Hypothalamus (tissue), 51 donors: ENCODE measurements at places on chromosomes 11 and 22.

- no peak for DNase-seq
Observed at GRCh38 chr22:29994027-29994715, 86.1 kb upstream of the HORMAD2 start.

GRCh38 chr11:117794135-117794534 lies 2.9 kb downstream of the DSCAML1 start:
- peak; percentile 31 for DNase-seq

GRCh38 chr11:11157185-11157584 lies 195.9 kb downstream of the CSNK2A3 start:
- no peak for DNase-seq

- no peak for DNase-seq
Observed at GRCh38 chr22:43467216-43467940, 55.6 kb downstream of the MPPED1 start.

GRCh38 chr11:9017773-9018172 lies 14.0 kb upstream of the NRIP3 start:
- peak; percentile 5 for DNase-seq

- DNase-seq, result no peak
Observed at GRCh38 chr11:130599073-130599654, 150.7 kb downstream of the ADAMTS15 start.

DNA sequence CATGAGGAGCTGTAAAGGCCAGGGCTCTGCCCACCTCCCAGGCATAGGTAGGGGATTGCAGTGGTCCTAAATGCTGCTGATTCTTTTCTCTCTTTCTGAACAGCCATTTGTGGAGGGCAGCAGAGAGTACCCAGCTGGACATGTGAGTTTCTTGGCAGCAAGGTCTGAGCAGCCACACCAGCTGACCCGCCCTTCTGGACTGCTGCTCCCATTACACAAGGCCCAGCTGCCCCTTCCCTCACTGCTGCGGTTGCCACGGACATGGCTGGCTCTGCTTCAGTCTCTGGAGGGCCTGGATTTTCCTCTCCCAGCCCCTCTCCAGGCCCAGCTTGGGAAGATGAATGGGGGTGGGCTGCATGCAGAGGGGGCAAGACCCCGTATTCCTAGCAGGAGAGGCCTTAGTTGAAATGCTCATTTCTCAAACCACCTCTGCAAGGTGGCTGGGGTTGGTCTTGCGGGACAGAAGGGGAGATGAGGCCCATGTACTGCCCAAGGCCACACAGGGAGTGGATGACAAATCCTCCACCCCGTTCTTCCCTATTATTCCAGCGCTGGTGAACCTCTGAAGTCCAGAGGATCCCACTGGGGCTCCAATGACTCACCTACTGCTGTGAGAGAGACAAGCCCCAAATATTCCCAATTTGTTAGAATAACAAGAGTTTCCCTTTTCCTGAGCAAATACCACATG lies 4.6 kb downstream of the LGALS12 start:
- peak; percentile 92 for DNase-seq

- DNase-seq, result no peak
Observed at GRCh38 chr11:128146926-128147605, 440.3 kb downstream of the ETS1 start.

DNA sequence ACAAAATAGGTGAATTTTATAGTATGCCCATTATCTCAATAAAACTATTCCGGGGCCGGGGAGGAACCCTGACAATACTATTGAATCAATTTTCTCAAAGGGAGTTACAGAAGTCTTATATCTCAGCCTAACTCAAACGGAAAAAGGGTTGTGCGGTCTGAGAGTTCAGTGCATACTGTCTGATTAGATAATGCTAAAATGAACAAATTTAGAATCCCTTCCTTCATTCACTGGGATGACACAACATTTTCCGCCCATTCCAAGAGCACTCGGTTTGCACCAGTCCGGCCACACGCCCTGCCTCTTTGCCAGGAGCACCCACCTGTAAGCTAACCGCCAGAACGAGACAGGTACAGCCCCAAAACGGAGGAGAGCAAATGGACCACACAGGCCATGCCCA lies 50.0 kb upstream of the NFRKB start:
- DNase-seq, result no peak

DNA sequence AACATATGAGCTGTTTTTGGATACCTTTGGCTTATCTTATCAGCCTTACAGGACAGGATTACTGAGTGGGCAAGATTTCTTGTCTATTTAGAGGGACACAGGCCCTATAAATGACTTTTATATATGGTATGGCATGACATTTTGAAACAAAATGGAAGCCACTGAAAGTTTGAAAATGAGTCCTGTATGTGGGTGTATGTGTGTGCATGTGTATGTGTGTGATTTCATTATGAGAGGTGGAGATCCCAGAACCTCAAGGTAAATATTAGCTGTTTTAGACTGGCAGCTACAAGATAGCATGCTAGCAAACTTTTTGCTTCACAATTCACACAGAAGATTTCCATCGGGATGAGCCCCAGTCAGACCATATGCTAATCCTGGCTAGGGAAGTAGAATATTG lies 970.5 kb upstream of the CCDC90B start:
- no peak for DNase-seq

DNA sequence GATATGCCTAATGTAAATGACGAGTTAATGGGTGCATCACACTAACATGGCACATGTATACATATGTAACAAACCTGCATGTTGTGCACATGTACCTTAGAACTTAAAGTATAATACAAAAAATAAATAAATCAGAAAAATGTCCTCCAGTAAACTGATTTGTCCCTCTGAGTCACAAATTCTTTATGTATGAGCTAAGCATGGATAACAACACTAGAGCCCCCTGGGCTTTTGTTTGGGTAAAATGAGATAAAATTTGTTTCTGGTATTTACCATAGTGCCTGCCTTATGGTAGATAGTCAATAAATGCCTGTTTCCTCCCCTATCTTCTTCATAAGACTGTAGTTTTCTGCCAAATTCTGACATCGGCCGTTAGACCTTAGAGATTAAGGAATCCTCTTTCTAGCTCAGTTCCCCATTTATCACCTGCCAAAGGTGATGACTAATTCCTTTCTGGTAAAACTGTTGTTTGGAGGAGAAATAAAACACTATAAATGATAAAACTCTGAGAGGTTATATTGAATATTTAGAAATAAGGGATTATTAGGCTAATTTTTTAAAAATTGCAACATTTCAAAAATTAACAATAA lies 43.6 kb upstream of the LUZP2 start:
- DNase-seq, result no peak

DNA sequence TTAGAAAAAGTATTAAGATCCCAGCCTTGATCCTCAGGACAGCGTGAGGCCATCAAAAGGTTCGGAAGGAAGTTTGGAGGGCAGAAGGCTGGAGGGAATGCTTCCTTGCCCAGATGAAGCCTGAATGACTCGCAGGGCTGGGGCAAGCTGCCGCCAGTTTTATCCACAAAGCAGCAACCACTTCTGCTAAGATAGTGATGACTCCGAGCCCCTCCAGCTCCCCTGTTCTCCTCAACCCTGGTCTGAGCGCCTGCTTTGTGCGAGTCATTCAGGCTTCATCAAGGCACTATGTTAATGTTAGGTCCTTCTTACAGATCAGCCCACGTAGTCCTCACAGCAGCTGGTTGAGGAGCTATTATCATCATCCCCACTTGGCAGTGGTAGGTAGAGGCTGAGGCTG lies 158.8 kb downstream of the COMMD9 start:
- DNase-seq, result no peak

- no peak for DNase-seq
Observed at GRCh38 chr11:14261066-14261465, 97.9 kb downstream of the RRAS2 start.

DNA sequence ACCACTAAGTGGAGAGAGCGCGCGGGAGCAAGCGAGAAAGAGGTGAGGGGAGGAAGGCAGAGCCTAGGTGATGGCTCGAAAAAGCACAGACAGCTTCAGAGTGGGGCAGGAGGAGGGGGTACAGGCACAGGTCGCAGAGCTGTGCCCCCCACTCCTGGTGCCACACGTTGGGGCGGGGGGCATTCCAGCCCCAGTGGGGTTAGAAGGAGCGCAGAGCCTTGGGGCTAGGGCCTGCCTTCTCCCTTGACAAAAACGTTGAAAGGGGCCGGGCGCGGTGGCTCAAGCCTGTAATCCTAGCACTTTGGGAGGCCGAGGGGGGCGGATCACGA lies 41.6 kb upstream of the ISX start:
- no peak for DNase-seq

DNA sequence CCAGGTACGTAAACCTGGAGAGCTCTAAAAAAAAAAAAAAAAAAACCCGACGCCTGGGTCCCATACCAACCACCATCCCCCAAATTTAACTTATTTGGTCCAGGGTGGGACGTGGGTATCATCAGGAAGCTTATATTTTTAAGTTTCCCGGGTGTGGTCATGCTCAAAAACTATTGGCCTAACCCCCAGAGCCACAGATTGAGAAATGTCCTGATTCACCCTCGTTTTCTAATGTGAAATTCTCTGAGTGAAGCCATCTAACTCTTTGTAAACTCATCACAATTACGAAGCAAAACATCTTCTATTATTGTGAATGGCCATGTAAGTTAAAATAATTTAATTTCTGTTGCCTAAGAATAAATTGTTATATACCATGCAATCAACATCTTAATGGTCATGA lies 29.6 kb downstream of the PAK1 start:
- no peak for DNase-seq

DNA sequence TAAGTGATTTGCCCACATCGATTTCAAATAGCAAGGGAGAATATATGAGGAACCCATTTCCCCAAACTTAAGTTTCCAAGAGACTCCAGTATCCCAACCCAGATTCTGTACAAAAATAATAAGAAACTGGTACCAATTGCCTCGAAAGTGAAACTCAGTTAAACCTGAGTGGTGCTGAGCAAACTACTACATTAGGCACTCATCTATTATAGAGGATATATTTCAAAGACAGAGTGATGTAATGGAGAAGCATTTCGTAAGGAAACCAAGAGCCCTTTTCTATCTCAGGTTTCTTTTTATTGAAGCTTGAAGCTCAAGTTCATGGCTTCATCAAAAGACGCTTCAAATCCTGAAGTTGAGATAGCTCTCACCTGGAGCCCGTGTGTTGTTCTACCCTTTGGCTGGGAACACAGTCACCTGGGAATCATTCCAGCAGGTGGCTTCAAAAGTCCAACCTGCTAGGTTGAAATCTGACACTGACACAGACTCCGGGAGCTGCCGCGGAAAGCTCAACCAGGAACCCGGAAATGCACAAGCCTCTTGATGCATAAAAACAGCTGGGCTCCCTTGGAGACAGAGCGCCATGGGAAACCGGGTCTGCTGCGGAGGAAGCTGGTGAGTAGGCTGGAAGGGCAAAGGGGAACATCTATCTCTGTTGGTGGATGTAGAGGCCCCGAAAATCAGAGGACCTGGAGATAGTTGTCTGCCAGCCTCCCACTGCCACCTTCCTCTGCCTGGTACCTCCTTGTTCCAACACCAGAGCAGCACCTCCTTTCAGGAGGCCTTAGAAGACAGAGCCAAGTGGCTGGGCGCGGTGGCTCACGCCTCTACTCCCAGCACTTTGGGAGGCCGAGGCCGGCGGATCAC lies at the start of gene C11orf52:
Gene C11orf52, plus strand, starts transcription at position 524 of the 867 bp plus-strand sequence. Its CDS starts 60 bp downstream, at position 584.
- DNase-seq, result no peak

DNA sequence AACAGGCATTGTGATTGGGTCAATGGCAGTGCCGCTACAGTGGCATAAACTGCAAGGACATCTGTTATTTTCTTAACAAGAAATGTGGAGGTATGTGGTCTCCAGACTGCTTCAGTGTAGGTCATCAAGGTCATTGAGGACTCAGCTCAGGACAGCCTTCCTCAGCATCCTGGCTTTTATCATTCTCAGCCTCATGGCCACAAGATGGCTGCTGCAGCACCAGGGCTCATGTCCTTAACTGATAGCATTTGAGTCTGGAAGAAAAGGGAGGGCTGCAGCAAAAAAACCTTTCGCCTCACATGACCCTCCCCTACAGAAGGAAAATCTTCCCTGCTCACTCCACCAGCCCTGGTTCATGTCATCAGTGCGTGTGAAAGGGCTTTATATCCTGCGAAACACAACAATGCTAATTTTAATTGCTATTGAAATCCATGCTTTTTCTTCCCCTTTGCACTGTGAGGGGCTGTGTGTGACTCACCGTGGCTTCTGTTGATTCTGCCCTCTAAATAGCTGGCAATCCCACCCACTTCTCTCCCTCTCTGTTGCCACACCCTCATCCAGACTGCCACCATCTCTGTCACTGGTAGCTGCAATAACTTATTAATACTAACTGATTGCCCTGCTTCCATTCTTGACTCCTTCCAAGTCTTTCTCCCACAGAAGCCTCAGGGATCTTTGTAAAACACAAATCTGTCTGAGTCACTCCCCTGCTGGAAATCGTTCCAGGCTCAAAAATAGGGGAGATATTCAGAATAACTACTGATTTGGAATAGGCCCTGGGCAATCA lies 43.8 kb downstream of the CHRDL2 start:
- no peak for DNase-seq

- no peak for DNase-seq
Observed at GRCh38 chr22:19429950-19430889, 1.3 kb downstream of the HIRA start.

- no peak for DNase-seq
Observed at GRCh38 chr22:33393432-33393831, 335.3 kb upstream of the SYN3 start.

GRCh38 chr11:17298302-17298701 lies 21.8 kb downstream of the NUCB2 start:
- DNase-seq, result no peak

DNA sequence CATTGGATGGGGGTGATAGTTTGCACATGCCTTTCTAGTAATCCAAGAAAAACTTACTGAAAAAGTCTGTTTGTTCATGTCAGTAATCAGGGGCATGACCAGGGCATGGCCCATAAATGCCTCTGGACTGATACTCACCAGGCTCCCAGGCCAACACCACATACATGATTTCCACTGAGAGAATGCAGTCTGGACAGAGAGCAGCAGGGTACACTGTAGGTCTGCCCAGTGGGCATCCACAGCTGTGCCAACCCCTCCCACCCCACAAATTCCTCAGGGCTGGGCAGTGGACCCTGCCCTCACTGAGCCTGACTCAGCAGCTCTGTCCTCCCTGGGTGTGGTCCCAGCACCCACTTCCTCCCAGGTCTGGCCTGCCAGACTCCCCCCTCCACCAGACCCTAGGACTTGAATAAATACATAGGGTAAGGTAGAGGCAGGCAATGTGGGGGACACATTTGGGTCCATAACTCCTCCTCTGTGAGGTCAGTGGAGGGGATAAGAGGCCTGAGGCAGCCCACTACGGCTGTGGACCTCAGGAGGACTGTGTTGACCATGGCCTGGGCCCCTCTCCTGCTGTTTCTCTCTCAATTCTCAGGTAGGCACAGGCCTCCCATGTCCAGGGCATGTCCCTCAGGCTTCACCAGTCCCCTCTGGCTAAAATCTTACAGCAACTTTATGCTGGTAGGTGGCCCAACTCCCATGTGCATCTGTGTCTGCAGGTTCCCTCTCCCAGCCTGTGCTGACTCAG lies 92.2 kb upstream of the TOP3B start:
- no peak for DNase-seq

DNA sequence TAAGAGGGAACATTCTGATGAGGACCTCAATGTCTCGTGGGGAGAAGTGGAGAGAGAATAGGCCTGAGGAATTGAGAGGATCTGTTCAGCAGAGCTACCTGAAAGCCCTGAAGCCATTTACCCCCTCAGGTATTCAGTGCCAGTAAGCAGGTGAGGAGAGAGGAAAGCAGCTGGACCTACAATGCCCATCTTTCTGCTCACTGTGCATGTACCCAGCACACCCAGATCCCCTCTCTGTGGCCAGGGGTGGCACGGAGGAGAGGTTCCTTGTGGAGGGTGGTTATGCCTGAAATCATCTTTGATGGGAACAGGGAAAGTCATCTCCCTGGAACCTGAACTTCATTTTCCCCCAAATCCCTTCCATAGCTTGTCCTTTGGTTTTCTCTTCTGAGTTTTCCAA lies 277.8 kb upstream of the B3GAT1 start:
- DNase-seq, result no peak

GRCh38 chr11:1390569-1391164 lies 933 bp downstream of the BRSK2 start:
- DNase-seq, result no peak
